ENCODE measurements at places on chromosomes 16 and 17. TPM values are rescaled to one million over a fixed set of nuclear protein-coding genes. Genes with fewer than 3 reads are reported as not detected.

GRCh38 chr17:64492481-64493109 is 4.3 kb downstream of the POLG2 start:
- no peak for DNase-seq

ACSM2A gene
- total RNA-seq, result not detected

GRCh38 chr16:2415085-2415484 is 14.2 kb upstream of the CCNF start:
- DNase-seq, result no peak

DNA sequence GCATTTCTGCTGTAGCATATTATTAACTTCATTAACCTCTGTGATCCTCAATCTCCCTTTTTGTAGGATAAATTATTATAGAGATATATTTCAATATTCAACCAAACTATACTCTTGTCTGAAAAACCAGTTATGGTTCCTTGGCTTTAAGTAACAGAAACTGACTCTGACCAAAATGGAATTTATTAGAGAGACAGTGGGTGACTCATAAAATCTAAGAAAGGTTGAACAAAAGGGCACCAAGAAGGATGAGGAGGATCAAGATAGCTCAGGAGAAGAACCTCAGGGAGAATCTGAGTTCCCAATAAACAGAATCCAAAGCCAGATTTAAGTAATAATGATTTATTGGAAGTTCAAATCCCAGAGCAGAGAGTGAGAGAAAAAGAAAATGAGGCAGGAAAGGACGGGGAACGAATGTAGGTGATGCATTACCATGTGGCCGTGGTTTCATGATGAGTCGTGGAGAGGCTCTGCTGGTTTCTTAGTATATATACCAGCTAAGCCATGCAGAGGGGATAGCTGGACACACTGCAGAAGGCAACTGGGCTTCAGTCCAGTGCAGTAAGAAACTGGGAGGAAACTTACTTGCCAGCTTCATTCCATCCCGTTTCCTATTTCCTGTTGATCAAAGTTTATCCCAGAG is 151.5 kb upstream of the GOT2 start:
- DNase-seq, result no peak

TLCD2 gene
- 8.2 TPM for total RNA-seq

DNA sequence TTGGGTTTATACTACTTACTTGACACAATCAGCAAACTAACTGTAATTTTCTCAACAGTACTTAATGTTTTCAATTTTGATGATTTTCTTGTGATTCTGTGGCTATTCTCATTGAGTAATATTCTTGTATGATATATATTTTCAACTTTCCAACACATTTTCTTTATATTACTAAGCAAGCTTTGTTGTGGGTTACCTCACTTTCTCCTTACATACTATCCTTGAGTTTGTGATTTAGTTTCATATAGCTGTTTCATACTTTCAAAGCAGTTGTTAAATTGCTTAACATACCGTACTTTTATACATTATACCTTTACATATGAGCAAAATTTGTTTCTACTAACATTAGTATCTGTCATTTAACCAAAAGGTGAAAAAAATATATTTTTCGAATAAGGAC is 197.1 kb downstream of the BCAS3 start:
- no peak for DNase-seq

PIMREG gene
- total RNA-seq, result not detected

GRCh38 chr17:33463887-33464286 is 170.8 kb upstream of the ASIC2 start:
- DNase-seq, result no peak

TMEM235 gene
- total RNA-seq, result not detected

- peak; percentile 58 for DNase-seq
These were observed 271.5 kb downstream of the SOX9 start for GRCh38 chr17:72392056-72393010.

KRTAP4-3 gene
- not detected for total RNA-seq

GRCh38 chr17:38900978-38901656 is 24.3 kb upstream of the LASP1NB start:
- DNase-seq, result peak; percentile 85

BCL6B gene
- total RNA-seq, result 21.2 TPM

DNA sequence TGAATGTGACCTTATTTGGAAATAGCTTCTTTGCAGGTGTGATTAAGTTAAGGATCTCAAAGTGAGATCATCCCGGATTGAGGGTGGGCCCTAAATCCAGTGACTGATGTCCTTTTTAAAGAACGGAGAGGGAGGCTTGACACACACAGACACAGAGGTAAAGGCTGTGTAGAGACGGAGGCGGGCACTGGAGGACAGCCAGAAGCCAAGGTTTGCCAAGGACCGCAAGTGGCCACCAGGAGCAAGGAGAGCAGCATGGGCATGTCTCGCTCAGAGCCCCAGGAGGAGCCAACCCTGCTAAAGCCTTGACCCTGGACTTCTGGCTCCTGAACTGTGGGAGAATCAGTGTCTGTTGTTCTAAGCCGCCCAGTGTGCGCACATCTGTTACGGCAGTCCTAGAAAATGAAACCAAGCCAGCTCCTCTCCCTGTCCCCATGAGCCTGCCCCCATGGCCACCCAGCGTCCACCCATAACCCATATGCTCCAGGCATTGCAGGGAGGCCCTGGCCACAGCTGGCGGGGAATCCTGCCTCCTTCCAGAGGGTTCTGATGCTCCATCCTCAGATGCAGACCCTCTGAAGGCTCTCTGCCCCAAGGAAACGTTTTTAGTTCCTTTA is 15.2 kb downstream of the CNGB1 start:
- no peak for DNase-seq

LPO gene
- total RNA-seq, result not detected

GRCh38 chr16:28298511-28298878 is 6.2 kb downstream of the SBK1 start:
- no peak for DNase-seq

DNA sequence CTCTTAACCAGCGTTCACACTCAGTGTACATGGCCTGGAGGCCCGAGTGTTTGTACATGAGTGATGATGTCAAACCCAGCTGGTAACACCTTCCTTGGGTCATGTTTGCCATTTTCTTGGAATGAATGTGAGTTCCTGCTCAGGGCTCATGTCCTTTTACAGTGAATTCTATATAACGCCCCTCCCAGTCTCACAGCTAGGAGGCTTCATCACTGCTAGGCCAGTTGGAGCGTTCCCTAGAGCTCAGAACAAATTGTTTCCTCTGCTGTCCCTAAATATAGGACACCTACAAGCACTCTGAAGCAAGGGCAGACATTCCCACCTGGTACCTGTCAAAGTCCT is 5.5 kb downstream of the TIMM22 start:
- DNase-seq, result no peak

DNA sequence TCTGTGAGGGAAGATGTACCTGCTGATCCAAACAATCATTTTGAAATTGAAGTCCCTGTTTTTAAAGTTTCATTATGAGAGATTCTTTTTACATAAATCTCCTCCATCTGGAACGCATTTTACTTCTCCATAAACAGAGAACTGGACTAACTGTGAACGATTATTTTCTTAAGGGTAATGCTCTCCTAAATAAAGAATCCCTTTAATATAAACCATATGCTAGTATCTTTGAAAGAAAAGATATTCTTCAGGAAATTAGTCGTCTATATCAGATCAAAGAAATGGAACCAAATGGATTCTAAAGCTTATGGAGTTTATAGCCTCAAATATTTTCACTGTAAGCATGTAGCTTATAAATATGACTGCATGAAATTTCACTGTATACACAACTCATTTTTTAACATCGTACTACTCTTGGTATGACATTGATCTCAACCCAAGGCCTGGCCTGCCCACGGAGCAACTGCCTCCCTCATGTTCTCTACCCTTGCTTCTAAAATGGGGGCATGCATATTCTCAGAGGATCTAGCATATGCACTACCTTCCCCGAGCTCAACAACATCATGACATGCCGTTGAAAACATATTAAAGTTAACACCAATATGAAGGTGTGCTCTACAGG is 66.4 kb downstream of the MYH10 start:
- no peak for DNase-seq

WFIKKN2 gene
- total RNA-seq, result 0.42 TPM

DNA sequence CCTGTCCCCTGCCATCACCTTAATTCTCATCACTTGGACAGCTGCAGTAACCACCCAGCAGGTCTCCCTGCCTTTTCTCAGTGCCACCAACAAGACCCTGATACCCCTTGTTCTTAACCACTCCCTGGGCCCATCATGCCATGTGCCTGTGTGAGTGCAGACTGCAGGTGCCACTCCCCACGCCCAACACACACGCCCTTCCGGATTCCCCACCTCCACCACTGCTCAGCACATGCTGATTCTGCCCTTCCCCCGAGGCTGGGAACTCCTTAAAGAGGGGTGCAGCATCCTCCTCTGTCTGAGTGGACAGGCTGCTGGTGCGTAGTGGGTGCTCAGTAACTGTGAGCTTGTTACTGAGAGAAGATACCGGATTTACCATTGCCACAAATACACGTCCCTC is 52.4 kb downstream of the PLD6 start:
- no peak for DNase-seq

- DNase-seq, result no peak
These were observed 11.8 kb upstream of the PECAM1 start for GRCh38 chr17:64402469-64402868.

TAT gene
- total RNA-seq, result not detected

DNA sequence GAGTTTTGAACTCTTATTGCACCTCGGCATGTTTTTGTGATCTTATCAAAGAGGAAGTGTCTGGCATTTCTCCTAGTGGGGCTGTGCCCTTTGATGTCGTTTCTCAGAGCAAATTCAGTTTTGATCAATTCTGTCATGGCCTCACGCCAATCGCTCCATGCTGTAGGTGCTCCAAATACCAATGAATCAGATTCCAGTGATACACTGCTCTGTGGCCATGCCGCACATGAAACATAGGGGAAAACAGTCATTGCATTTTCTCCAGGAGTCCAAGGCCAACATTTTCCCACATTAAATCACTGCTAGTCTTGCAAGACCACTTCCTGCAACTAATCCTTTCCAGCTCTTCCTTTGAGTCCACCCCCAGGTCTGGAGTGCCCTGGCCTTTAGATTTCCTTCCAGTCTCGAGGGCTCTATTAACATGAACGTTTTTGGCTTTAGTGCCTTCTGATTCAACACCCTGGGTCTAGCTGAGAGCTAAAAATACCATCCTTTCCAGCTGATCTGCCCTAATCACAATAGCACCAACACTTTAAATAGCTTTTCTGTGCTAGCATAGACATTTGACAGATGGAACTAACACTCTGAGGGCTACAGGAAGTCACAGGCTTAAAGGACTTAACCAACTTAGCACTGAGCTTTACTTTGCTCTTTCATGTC is 18.2 kb upstream of the RASL10B start:
- no peak for DNase-seq

CCL16 gene
- not detected for total RNA-seq

TSPAN10 gene
- total RNA-seq, result 0.14 TPM

SBK1 gene
- total RNA-seq, result 0.09 TPM

- DNase-seq, result no peak
These were observed 2.4 kb upstream of the USP36 start for GRCh38 chr17:78842881-78843565.

CLEC10A gene
- total RNA-seq, result 5.9 TPM

DNA sequence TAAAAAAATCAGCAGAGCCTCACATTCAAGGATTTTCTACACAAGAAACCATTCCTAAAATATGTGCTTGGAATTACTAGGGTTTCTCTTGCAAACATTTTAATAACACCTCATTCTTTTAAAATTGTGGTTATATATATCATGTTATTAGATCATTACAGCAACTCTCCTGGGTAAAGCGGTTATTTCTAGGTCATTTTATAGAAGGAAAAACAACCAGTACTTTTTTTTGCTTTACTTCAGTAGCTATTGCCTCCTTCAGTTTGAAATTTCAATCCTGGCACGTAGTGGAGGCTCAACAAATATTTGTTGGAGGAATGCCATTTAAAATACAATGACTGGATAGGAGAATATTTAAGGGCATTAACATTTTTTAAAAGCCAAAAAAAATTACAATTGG is 220.6 kb downstream of the CDRT15L2 start:
- DNase-seq, result no peak

- DNase-seq, result no peak
These were observed 40.6 kb downstream of the GRIN2A start for GRCh38 chr16:10141671-10142070.

GRCh38 chr17:79631640-79632431 is 21.0 kb upstream of the RBFOX3 start:
- DNase-seq, result peak; percentile 42

PARD6A gene
- 4.6 TPM for total RNA-seq

DNA sequence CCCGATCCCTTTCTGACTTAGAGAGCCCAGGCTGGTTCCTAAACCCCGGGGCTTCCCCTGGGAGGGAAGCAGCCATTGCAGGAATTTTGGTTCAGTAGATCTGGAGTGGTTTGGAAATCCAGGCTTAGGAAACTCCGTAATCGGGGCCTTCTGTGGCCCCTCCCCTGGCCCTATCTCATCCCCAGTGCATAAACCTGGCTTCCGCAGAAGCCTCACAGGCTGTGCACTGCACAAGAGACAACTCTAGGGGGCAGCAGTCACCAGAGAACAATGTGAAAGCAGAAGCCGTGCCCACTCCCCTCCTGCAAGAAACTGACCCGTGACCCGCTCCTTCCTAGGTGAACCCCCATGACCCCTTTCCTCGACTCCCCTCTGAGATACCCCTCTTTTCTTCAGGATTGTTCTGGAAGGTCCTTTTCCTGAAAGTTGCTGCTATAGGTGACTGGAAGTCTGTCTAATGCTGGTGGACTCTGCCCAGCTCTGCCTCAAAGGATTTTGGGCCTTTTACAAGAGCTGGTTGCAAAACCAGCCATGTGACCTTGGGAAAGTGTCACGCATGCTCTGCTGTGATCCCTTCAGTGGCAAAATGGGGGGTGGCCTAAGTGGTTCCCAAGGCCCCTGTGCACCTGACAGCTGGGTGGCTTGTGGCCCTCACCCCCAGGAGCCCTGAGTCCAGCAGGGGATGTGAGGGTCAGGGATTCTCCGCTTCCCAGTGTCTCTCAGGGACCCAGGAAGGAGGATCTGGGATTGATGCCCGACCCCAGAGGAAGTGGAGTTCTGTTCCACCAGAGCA is 14.4 kb downstream of the GUCY2D start:
- peak; percentile 82 for DNase-seq

CRHR1 gene
- total RNA-seq, result not detected

KRT27 gene
- total RNA-seq, result not detected

GRCh38 chr16:52498328-52499059 is 48.4 kb downstream of the TOX3 start:
- no peak for DNase-seq

CTF1 gene
- total RNA-seq, result 5.2 TPM

DNA sequence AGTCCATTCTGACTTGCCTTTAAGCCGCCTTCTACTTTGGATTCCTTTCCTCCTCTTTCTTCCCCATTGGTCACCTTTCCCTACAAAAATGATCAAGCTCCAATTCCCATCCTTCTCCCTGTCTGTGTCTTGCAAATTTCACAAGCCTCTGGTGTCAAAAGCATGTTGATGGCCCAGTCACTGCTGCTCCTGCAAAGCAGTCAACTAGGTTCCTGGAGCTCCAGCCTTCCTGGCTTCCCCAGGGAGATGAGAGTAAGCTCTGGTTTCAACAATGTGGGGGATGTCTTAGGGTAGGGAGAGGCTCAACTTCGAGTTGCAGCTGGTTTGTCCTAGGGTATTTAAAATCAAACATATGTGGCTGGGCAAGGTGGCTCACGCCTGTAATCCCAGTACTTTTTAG is 36.1 kb upstream of the HELZ start:
- no peak for DNase-seq

GRCh38 chr17:1470071-1470754 is 14.2 kb upstream of the CRK start:
- no peak for DNase-seq

- no peak for DNase-seq
These were observed 5.9 kb downstream of the CD300LB start for GRCh38 chr17:74525465-74525725.

GRCh38 chr17:78718575-78719208 is 63.4 kb downstream of the CYTH1 start:
- DNase-seq, result no peak

- no peak for DNase-seq
These were observed 23.7 kb downstream of the ARSG start for GRCh38 chr17:68314916-68315535.

Data from posterior vena cava (tissue), 2 donors.